Nephron progenitor cell (in vitro differentiated cells): ENCODE measurements at places on chromosomes 4 and X.

GRCh38 chr4:25859429-25860148 is 3.2 kb downstream of the SEL1L3 start:
- peaks cover 12% of the 10 kb centered on the region for H3K4me1 ChIP-seq
- H3K36me3 ChIP-seq = no peaks in the 10 kb centered on the region
- H3K27ac ChIP-seq = no peak overlapping the region
- no peak overlapping the region for H3K4me3 ChIP-seq

- peaks cover 11% of the 10 kb centered on the region for H3K36me3 ChIP-seq
- H3K27me3 ChIP-seq = no peaks in the 10 kb centered on the region
- no peaks in the 10 kb centered on the region for H3K4me1 ChIP-seq
- no peak overlapping the region for H3K4me3 ChIP-seq
Measured at GRCh38 chrX:115988825-115989224, 181.7 kb upstream of the AGTR2 start.

GRCh38 chr4:69322055-69322454 is 41.8 kb downstream of the UGT2B28 start:
- H3K4me3 ChIP-seq = no peak overlapping the region
- no peak overlapping the region for H3K27ac ChIP-seq
- no peaks in the 10 kb centered on the region for H3K4me1 ChIP-seq
- H3K27me3 ChIP-seq = no peaks in the 10 kb centered on the region

- peaks cover 41% of the 10 kb centered on the region for H3K36me3 ChIP-seq
- H3K27ac ChIP-seq = no peak overlapping the region
- no peaks in the 10 kb centered on the region for H3K27me3 ChIP-seq
- peak; percentile 95 for DNase-seq
- peaks cover 83% of the 10 kb centered on the region for H3K4me1 ChIP-seq
Measured at GRCh38 chr4:7803992-7804755, 135.5 kb downstream of the AFAP1 start.

- H3K27ac ChIP-seq = no peak overlapping the region
- DNase-seq = no peak
- H3K36me3 ChIP-seq = no peaks in the 10 kb centered on the region
- H3K4me3 ChIP-seq = no peak overlapping the region
- H3K27me3 ChIP-seq = no peaks in the 10 kb centered on the region
Measured at GRCh38 chr4:146154057-146154456, 21.5 kb upstream of the LSM6 start.

- peaks cover 6% of the 10 kb centered on the region for H3K36me3 ChIP-seq
- H3K27ac ChIP-seq = no peak overlapping the region
- peaks cover 46% of the 10 kb centered on the region for H3K4me1 ChIP-seq
- no peaks in the 10 kb centered on the region for H3K27me3 ChIP-seq
Measured at GRCh38 chr4:16411501-16412085, 185.3 kb upstream of the TAPT1 start.

- no peaks in the 10 kb centered on the region for H3K4me1 ChIP-seq
- H3K36me3 ChIP-seq = peaks cover 14% of the 10 kb centered on the region
- no peak overlapping the region for H3K4me3 ChIP-seq
- H3K27ac ChIP-seq = no peak overlapping the region
- no peaks in the 10 kb centered on the region for H3K27me3 ChIP-seq
Measured at GRCh38 chrX:13923845-13924244, 105.8 kb downstream of the GEMIN8 start.

DNA sequence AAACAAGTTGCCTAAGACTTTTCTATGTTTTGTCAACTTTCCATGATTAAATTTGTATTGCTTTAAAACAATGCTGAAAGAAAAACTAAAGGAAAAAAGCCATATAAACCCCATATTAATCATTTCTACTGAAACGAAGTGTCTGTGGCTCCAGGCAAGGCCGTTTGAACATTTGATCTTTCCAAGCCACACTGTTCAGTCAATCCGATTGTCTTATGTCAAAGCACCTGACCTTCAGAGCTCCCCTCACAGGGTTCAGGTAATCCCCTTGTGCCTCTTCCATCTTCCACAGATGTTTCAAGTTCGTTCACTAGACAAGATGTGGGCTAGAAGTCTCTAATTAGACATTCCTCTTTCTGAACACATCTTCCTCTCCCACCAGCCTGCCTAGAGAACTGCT is 177.1 kb upstream of the NUDT10 start:
- H3K4me3 ChIP-seq = no peak overlapping the region
- no peaks in the 10 kb centered on the region for H3K4me1 ChIP-seq
- no peak overlapping the region for H3K27ac ChIP-seq
- peaks cover 4% of the 10 kb centered on the region for H3K27me3 ChIP-seq

- H3K36me3 ChIP-seq = peaks cover 55% of the 10 kb centered on the region
- no peaks in the 10 kb centered on the region for H3K27me3 ChIP-seq
- no peak overlapping the region for H3K27ac ChIP-seq
- DNase-seq = no peak
Measured at GRCh38 chr4:106344647-106344970, 24.0 kb downstream of the GIMD1 start.

DNA sequence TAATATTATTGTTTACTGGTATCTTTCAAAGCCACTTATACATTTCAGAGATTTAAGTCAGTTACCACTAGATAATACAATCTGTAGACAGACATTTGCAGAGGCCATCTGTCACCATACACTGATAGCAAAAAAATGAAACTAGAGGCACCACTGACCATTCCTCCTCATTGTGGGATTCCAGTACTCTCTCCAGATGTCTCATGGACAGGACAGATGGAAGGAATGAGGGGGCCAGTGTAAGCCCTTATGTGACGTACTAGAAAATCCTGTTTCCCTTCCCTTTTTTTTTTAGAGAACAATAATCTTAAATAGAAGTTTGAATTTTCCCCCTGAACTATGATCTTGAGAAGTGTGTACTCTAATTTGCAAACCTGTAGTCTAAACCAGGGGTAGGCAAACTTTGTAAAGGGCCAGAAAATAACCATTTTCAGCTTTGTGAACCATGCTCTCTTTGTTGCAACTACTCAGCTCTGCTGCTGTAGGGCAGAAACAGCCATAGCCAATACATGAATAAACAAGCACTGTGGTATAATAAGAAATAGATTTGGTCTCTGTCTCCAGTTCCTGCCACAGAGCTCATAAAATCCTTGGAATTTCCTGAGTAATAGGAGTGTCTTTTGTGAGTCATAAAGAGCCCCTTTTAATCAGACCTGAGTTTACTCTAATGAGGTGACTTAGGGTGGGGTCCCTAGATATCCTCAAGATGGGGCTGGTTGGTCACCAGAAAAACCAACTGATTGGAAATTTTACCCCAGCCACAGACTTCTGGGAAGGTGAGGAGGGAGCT is 90.4 kb downstream of the MOSPD2 start:
- no peak overlapping the region for H3K4me3 ChIP-seq
- no peak for DNase-seq
- no peak overlapping the region for H3K27ac ChIP-seq
- no peaks in the 10 kb centered on the region for H3K4me1 ChIP-seq
- H3K27me3 ChIP-seq = no peaks in the 10 kb centered on the region

- no peak for DNase-seq
- no peak overlapping the region for H3K27ac ChIP-seq
- peaks cover 27% of the 10 kb centered on the region for H3K4me1 ChIP-seq
- H3K27me3 ChIP-seq = peaks cover 2% of the 10 kb centered on the region
- peaks cover 71% of the 10 kb centered on the region for H3K36me3 ChIP-seq
Measured at GRCh38 chrX:16653424-16653823, 3.5 kb downstream of the S100G start.

DNA sequence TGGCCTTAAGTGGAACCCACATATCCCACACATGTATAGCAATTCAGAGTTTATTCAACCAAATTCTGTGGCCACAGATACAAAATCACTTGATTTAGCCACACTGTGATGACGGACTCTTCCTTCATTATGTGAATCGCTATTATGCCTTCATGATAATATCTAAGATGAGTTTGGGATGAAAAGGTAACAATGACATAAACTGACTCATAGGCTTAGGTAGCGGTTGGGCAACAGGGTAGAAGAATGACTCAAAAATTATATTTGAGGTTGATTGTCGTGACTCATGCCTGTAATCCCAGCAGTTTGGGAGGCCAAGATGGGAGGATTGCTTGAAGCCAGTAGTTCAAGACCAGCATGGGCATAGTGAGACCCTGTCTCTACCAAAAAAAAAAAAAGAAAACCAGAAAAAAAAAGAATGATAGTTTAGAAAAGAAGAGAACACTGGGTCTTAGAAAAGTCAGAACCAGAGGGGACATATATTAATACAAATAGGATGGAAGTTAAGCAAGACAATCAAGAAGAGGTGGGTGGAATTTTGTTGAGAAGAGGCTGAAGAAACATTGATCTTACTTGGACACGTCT is 70.4 kb upstream of the USP9X start:
- peaks cover 24% of the 10 kb centered on the region for H3K4me1 ChIP-seq

- H3K4me3 ChIP-seq = no peak overlapping the region
- no peaks in the 10 kb centered on the region for H3K36me3 ChIP-seq
- H3K27me3 ChIP-seq = peaks cover under 1% of the 10 kb centered on the region
- no peaks in the 10 kb centered on the region for H3K4me1 ChIP-seq
- DNase-seq = peak; percentile 56
Measured at GRCh38 chrX:114611018-114611619, 27.2 kb downstream of the HTR2C start.

GRCh38 chr4:22676063-22676462 is 16.7 kb upstream of the GBA3 start:
- no peaks in the 10 kb centered on the region for H3K27me3 ChIP-seq
- H3K36me3 ChIP-seq = no peaks in the 10 kb centered on the region
- no peak overlapping the region for H3K4me3 ChIP-seq

DNA sequence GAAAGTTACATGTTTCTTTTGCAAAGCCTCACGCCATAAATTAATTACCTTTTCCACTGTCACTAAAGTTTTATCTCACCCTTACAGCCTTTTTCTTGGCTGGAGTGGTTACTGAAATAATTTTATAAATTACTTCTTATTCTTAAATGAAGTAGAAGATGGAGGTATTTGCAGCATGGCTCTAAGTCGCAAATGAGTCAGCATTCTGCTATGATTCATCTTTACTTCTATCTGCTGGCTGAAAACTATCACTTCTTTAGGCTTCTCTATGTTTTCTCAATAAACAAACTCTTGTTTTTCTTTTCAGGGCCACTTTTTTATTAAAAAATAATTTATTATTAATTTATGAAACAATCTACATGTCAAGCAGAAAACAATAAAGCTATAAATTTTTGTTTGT is 210.2 kb upstream of the GYPA start:
- peaks cover 7% of the 10 kb centered on the region for H3K4me1 ChIP-seq
- no peak overlapping the region for H3K4me3 ChIP-seq
- H3K27ac ChIP-seq = no peak overlapping the region
- peaks cover 3% of the 10 kb centered on the region for H3K27me3 ChIP-seq
- DNase-seq = no peak

DNA sequence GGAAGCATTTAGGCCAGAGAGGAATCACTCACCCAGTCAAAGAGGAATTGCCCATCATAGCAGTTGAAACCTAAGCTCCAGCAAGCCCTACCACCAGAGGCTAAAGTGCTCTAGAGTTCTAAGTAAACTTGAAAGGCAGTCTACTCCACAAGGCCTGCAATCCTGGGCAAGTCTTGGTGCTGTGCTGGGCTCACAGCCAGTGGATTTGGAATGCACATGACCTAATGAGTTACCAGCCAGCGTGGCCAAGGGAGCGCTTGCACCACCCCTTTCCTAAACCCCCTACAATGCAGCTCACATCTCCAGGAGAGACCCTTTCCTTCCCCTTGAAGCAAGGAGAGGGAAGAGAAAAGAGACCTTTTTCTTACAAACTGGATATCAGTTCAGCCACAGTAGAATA is 445.7 kb downstream of the GASK1B start:
- no peak for DNase-seq
- H3K4me1 ChIP-seq = no peaks in the 10 kb centered on the region
- no peak overlapping the region for H3K27ac ChIP-seq

GRCh38 chr4:115058533-115058932 is 54.9 kb downstream of the NDST4 start:
- H3K36me3 ChIP-seq = no peaks in the 10 kb centered on the region
- no peak overlapping the region for H3K27ac ChIP-seq
- no peak overlapping the region for H3K4me3 ChIP-seq
- no peaks in the 10 kb centered on the region for H3K4me1 ChIP-seq
- no peak for DNase-seq

- no peak overlapping the region for H3K4me3 ChIP-seq
- H3K27me3 ChIP-seq = peaks cover 4% of the 10 kb centered on the region
- H3K36me3 ChIP-seq = no peaks in the 10 kb centered on the region
- H3K4me1 ChIP-seq = no peaks in the 10 kb centered on the region
Measured at GRCh38 chr4:160877087-160877790, 1286.6 kb downstream of the FSTL5 start.

GRCh38 chrX:31545726-31546125 is 473.9 kb upstream of the FTHL17 start:
- H3K4me1 ChIP-seq = peaks cover 13% of the 10 kb centered on the region
- H3K27me3 ChIP-seq = peaks cover 3% of the 10 kb centered on the region
- H3K4me3 ChIP-seq = no peak overlapping the region
- H3K36me3 ChIP-seq = no peaks in the 10 kb centered on the region
- no peak for DNase-seq

DNA sequence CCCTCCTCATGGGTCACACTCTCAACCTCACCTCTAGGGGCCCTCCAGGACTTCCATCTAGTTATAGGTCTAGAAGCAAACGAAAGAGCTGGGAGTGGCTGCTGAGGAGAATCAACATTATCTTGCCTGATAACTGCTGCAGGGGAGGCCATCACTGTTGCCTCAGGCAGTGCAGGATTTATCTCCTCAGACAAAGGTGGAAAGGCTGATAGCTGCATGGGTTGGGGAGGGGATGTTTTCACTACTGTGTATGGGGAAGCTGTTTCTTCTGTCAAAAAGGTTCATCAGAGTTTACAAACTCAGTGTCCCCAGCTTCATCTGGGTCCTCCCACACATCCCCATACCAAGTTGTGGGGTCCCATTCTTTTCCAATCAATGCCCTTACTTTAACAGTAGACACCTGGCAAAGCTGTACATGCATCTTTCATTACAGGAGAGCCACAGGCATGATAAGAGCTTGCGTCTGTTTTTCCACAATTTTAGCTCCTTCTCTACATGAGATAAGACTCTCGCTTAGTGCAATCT is 17.6 kb upstream of the PRDM8 start:
- H3K4me1 ChIP-seq = peaks cover 6% of the 10 kb centered on the region
- no peak for DNase-seq
- peaks cover 59% of the 10 kb centered on the region for H3K27me3 ChIP-seq
- no peak overlapping the region for H3K4me3 ChIP-seq

DNA sequence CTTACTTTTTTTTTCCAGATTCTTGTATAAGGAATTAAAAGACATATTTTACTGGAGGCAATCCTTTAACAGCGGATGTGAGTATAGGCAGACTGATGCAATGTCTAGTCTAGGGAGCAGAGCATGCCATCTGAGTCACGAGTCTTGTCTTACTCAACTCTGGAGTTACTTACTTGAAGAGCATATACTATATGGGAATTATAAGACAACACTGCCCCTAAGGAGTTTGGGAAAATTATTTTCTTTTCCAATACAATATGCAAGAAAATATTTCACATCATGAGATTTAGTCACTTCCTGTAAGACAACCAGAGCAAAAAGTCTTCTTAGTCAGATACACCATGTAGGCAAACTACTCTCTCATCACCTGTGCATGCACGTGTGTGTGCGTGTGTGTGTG is 537.3 kb upstream of the FTHL17 start:
- no peak overlapping the region for H3K4me3 ChIP-seq
- no peak overlapping the region for H3K27ac ChIP-seq
- no peak for DNase-seq
- H3K4me1 ChIP-seq = no peaks in the 10 kb centered on the region
- H3K36me3 ChIP-seq = no peaks in the 10 kb centered on the region

GRCh38 chr4:108346818-108347210 is 178.1 kb upstream of the LEF1 start:
- peaks cover 3% of the 10 kb centered on the region for H3K27me3 ChIP-seq
- no peak overlapping the region for H3K4me3 ChIP-seq
- no peak for DNase-seq
- peak overlapping the region; percentile 71 for H3K27ac ChIP-seq
- peaks cover 54% of the 10 kb centered on the region for H3K4me1 ChIP-seq
- no peaks in the 10 kb centered on the region for H3K36me3 ChIP-seq

GRCh38 chr4:87122252-87122651 is 98.2 kb downstream of the KLHL8 start:
- peaks cover 83% of the 10 kb centered on the region for H3K4me1 ChIP-seq
- H3K27me3 ChIP-seq = no peaks in the 10 kb centered on the region
- H3K36me3 ChIP-seq = peaks cover 70% of the 10 kb centered on the region
- DNase-seq = no peak
- H3K4me3 ChIP-seq = peak overlapping the region; percentile 14
